ENCODE measurements at places on chromosomes 2 and 18.

- DNase-seq, result no peak
Observed at GRCh38 chr2:214180071-214180470, 230.8 kb upstream of the VWC2L start.

DNA sequence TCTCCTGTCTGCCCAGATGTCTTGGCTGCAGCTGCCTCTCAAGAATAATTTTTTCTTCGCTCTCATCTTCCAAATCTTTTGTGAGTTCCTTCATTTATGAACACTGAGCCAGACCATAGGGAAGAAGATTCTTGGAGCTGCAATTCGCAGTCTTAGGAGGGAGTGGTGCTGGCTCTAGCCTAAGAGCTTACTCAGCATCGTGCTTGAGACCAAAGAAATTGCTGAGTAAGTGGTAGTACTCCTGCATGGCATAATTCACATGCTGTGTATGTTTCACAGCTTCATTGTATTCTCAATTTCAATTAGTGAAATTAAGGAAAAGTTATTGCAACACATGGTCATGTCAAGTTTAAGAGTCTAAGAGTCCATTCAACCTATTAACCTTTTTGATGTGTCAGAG, 771.7 kb downstream of the ADCYAP1 start:
- no peak for DNase-seq

- no peak for DNase-seq
Observed at GRCh38 chr2:239465017-239466001, 64.5 kb upstream of the HDAC4 start.

GRCh38 chr18:25175558-25176517, 176.1 kb downstream of the ZNF521 start:
- DNase-seq, result no peak

- no peak for DNase-seq
Observed at GRCh38 chr2:224520064-224520463, 65.1 kb downstream of the CUL3 start.

- no peak for DNase-seq
Observed at GRCh38 chr2:200810998-200811332, 745 bp upstream of the BZW1 start.

DNA sequence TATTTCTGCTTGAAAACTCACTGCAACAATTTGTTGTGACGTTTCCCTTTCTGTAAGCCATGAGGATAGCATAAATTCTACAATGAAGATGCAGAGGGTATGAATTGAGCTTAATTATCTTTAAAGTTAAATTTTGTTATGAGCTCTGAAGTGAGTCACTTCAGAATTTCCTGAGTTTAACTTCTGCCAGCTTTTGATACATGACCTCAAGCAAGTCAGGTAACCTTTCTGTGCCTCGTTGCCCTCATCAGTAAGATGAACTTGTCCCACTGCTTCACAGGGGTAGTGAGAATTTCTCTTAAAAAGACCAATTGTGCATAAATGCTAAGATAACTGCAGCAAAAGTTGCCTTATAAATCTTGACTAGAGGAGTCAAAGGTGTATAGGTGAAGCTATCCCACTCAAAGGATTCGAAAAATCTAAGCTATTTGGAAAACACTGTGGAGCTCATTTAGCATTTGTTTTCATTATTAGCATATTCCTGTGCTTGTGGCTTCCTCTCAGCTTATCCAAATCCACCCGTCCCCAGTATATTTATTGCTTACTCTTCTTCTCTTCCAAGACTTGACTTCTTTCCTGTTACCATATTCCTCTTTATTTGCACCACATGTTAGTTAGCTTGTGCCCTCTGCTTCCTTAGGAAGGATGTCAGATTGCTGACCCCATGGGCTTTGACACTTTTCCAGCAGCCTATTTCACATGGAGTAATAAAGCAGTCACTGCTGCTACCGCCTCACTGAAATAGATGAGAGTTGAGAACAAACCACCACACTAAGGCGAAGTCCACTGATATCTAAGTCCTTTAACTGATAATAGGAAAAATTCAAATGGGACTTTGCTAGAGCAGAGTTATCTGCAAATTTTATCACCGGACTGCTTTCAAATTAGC, 428.6 kb downstream of the ERBB4 start:
- no peak for DNase-seq

DNA sequence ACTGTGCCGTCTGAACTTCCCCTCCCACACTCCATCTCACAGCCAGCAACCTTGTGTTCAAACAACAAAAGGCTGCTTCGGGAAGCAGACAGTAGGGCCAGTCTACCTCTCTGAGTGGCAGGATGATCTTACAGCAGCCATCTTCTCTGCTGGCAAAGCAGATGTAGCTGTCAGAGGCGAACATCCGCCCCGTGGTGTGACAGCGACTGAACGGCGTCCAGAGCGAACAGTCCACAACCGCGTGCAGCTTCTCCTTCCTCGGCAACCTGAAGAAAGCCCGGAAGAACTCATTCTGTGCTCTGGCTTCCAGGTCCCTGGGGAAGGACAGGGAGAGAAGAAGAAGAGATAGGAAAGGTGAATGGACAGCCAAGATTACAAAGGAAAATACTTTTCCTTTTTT, 38.0 kb downstream of the RPL31 start:
- DNase-seq, result no peak

- DNase-seq, result no peak
Observed at GRCh38 chr18:64994370-64994769, 756.4 kb upstream of the CDH7 start.

DNA sequence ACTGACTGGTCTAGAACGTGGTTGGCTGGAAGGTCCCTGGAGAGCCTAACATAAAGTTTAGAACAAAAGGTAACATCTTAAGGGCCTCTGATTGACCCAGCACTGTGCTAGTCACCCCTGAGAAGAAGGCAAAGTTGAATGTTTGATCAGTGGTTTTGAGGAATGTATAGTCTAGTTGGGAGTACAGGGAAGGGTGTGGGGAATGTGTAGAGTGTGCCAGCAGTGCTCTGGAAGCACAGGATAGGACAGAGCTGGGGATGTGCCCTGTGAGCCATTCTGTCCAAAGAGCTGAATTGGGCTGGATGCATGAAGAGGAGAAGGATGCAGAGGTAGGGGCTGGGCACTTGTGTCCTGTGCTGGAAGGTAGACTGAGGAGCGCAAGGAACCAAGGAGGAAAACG, 41.0 kb upstream of the DOCK10 start:
- no peak for DNase-seq

GRCh38 chr18:54909538-54909937, 49.7 kb downstream of the CCDC68 start:
- DNase-seq, result no peak

Data from NCI-H2107 (cell line).